Immature natural killer cell (primary cell): ENCODE measurements at places on chromosomes 7 and 10. TPM values are rescaled to one million over a fixed set of nuclear protein-coding genes. Genes with fewer than 3 reads are reported as not detected.
A peak's percentile ranks its signal among the peaks of the same experiment; 100 is the strongest.

ATOH7 gene
- polyA plus RNA-seq: not detected

MUC12 gene
- not detected for polyA plus RNA-seq

SPDYE8 gene
- not detected for polyA plus RNA-seq

UPK3B gene
- not detected for polyA plus RNA-seq

KCP gene
- not detected for polyA plus RNA-seq

RALA gene
- 28.9 TPM for polyA plus RNA-seq

ZCCHC24 gene
- polyA plus RNA-seq: 1.7 TPM

DNA sequence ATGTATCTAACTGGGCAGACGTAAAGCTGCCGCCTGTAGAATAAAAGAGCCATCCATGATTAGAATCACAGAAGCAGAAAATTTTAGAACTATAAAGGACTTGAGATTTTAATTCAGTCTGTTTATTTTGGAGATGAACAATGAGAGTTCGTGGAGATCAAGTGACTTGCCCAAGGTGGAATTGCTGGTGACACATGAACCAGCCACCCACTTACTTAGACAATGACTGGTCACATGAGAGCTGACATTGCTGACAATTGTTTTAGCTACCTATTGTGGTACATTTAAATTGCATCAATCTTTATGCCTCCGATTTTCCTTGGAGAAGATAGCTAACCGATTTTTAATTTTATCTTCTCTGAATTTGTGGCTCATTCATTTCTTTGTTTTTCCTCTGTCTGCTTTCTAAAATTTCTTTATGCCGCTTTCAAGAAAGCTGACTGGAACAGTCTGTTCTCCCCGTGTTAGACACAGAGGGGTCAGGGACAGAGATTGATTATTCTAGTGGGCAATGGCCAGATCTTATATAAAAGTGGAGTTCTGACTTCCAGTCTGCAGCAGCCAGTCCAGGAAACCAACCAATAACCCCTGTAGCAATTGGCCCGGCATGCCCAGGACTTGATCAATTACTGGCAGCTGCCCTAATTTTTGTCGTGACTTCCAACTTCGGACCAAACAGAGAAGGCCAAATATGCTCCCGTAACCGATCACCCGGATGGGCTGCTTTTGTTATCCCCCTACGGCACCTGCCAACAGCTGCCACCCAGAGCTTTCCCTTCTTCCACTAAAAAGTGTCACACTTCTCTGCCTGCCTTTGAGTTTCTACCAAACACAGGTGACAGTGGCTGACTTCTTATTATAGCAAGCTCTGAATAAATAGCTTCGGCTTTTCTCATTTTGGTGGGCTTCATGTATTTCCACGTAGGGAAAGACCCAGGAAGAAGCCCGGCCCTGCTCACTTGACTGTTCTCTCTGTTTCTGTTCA is 241.6 kb downstream of the CAMK1D start:
- no peak overlapping the region for H3K27ac ChIP-seq
- peaks cover 59% of the 10 kb centered on the region for H3K4me1 ChIP-seq
- no peak overlapping the region for H3K4me3 ChIP-seq
- no peak for DNase-seq

DNA sequence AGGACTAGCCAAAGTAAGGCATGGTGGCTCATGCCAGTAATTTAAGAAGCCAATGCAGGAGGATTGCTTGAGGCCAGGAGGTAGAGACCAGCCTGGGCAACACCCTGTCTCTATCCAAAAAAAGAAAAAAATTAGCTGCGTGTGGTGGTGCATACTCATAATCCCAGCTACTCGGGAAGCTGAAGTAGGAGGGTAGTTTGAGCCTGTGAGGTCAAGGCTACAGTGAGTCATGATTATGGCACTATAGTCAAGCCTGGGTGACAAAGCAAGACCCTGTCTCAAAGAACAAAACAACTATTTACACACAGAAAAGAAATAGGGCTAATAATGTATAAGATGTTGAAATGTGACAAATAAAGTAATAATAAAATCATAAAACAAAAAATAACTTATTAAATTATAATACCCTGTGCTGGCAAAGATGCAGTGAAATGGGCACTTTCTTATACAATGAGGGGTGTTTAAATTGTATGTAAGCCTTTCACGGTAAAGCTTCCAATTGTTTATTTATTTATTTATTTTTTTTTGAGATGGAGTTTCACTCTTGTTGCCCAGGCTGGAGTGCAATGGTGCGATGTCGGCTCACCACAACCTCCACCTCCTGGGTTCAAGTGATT is 175.2 kb downstream of the TPST1 start:
- no peak for DNase-seq
- no peaks in the 10 kb centered on the region for H3K27me3 ChIP-seq
- peaks cover 24% of the 10 kb centered on the region for H3K36me3 ChIP-seq

- no peaks in the 10 kb centered on the region for H3K4me1 ChIP-seq
- H3K27ac ChIP-seq: no peak overlapping the region
These were observed 291.8 kb downstream of the CRPPA start for GRCh38 chr7:16129431-16130110.

GRCh38 chr10:88089498-88089897 is 226.1 kb downstream of the PTEN start:
- no peak overlapping the region for H3K4me3 ChIP-seq
- H3K27ac ChIP-seq: no peak overlapping the region
- DNase-seq: no peak
- no peaks in the 10 kb centered on the region for H3K36me3 ChIP-seq

GRCh38 chr7:115293628-115294240 is 371.8 kb downstream of the MDFIC start:
- no peak overlapping the region for H3K4me3 ChIP-seq
- DNase-seq: no peak
- no peaks in the 10 kb centered on the region for H3K27me3 ChIP-seq
- H3K27ac ChIP-seq: no peak overlapping the region
- no peaks in the 10 kb centered on the region for H3K36me3 ChIP-seq

- no peaks in the 10 kb centered on the region for H3K27me3 ChIP-seq
- H3K4me1 ChIP-seq: peaks cover 5% of the 10 kb centered on the region
- H3K4me3 ChIP-seq: no peak overlapping the region
- no peak for DNase-seq
These were observed 97.6 kb upstream of the GPR22 start for GRCh38 chr7:107372298-107372697.

DNA sequence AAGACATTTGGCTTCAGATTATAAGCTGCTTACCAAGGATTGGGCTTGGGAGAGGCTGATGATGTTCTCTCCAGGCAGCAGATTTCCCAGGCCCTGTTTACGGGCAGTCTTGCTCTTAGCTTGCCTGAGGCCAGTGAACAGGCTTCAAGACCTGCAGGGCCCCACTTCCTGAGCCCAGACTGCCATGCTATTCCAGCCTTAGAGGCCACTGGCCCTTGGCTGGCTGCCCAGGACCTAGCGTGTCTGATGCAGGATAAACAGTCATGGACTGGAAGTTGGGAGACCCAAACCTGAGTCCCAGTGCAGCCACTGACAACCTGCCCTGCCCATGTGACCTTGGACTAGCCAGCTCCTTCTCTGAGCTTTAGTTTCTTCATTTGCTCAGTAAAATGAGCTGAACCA is 2.9 kb downstream of the PRXL2A start:
- H3K4me3 ChIP-seq: no peak overlapping the region
- peaks cover 16% of the 10 kb centered on the region for H3K4me1 ChIP-seq
- no peaks in the 10 kb centered on the region for H3K36me3 ChIP-seq
- no peak overlapping the region for H3K27ac ChIP-seq
- DNase-seq: no peak

DNA sequence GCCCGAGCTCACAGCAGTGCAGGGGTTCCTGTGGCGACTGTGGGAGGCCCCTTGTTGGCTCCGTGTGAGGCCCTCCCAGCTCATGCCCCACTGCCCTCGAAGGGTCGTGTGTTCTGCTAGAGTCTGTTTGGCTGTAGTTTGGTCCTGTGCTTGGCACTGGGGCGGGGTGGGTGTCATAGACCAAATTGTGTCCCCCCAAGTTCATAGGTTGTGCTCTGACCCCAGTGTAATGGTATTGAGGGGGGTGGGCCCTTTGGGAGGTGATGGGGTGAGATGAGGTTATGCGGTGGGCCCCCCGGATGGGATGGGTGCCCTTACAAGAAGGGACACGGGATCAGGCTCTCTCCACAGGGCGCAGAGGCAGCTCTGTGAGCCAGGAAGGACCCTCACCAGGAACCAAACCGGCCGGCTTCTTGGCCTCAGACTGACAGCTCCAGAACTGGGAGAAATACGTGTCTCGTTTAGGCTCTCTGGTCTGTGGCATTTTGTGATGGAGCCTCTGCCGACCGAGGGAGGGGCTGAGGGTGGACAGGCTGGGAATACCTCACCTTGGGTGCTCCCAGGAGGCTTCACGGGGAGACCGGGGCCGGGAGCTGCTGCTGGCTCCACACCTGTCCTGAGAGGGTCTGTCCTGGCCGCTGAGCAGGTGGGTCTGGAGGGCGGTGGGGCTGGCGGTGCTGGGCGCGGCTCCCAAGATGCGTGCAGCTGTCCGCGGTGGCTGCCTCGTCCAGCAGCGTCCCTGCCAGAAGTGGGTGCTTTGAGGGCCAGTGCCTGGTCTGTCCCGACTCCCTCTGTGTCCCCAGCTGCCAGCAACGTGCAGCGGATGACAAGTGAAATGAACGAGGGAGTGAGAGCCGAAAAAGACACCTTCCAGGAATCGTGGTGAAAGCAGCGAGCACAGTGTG is 89.4 kb downstream of the INPP5A start:
- H3K4me1 ChIP-seq: peaks cover 28% of the 10 kb centered on the region
- no peaks in the 10 kb centered on the region for H3K36me3 ChIP-seq
- DNase-seq: no peak
- H3K27ac ChIP-seq: peak overlapping the region; percentile 12
